ENCODE measurements at places on chromosomes 11 and 22.

- no peak for DNase-seq
Observed at GRCh38 chr11:46427364-46427763, 35.8 kb upstream of the CHRM4 start.

GRCh38 chr11:95549301-95549700, 240.3 kb downstream of the FAM76B start:
- no peak for DNase-seq

GRCh38 chr11:102590276-102591049, 34.7 kb downstream of the MMP20 start:
- no peak for DNase-seq

- DNase-seq: no peak
Observed at GRCh38 chr11:88158081-88158480, 17.2 kb downstream of the RAB38 start.

DNA sequence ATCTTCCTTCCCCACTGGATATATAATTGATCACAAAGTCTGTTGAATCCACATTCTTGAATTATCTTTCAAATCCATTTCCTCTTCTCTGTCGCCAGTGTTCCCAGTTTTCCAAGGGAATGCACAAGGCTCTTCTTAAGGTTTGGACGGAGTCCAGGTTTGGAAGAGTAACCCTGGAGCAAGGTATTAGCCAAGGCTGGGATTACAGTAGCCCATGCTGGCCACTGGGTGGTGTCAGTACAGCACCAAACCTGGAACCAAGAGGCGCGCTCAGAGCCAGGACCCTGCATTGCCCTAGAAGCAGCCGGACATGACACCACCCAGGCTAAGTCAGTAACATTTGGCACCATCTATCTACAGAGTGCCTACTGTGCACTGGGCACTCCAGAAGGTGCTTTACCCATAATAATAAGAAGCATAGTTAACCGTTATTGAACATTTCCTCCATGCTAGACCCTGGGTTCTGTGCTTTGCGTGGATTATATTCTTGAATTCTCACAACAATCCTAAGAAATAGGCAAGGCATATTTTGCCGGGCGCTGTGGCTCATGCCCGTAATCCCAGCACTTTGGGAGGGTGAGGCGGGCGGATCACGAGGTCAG, 48.0 kb upstream of the CLPB start:
- DNase-seq: peak; percentile 49

GRCh38 chr11:117851106-117851505, 25.4 kb downstream of the FXYD6 start:
- no peak for DNase-seq

- no peak for DNase-seq
Observed at GRCh38 chr22:17631076-17631565, 2.6 kb upstream of the ATP6V1E1 start.

DNA sequence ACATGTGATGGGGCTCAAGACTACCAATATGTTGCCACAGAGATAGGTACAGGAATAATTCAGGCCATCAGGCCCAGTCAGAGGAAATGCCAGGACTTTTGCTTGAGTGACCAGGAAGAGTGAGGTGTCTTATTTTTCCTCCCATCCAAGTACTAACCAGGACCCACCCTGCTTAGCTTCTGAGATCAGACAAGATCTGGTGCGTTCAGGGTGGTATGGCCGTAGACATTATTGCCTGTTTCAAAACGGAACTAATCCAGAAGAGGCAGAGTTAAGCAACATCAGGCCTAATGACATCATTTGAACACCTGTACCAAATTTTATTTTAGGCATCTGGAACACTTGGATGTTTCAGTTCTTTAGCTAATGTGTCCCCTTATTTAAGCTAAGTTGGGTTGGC, 205.5 kb upstream of the POU2AF2 start:
- no peak for DNase-seq
